Activated CD8-positive, alpha-beta memory T cell treated with anti-CD3 and anti-CD28 coated beads for 48 hours (primary cell): ENCODE measurements at places on chromosomes 2 and 18.

GRCh38 chr2:168734199-168734760 is 68.2 kb upstream of the NOSTRIN start:
- no peak for DNase-seq

- DNase-seq = no peak
Measured at GRCh38 chr2:173884025-173884802, 81.0 kb downstream of the SP3 start.

- DNase-seq = no peak
Measured at GRCh38 chr2:137772451-137772850, 191.8 kb upstream of the HNMT start.

- no peak for DNase-seq
Measured at GRCh38 chr2:57549642-57550102, 496.9 kb upstream of the VRK2 start.

- no peak for DNase-seq
Measured at GRCh38 chr18:26503382-26503781, 45.0 kb downstream of the KCTD1 start.

- DNase-seq = no peak
Measured at GRCh38 chr2:191126386-191127085, 24.3 kb downstream of the STAT4 start.
